AG04449 (cell line): ENCODE measurements at places on chromosomes 16 and 17.

- no peak for DNase-seq
These were observed 8.8 kb upstream of the TMEM238L start for GRCh38 chr17:10812674-10813073.

GRCh38 chr16:57578521-57579360 lies 36.3 kb downstream of the ADGRG5 start:
- no peak for DNase-seq

DNA sequence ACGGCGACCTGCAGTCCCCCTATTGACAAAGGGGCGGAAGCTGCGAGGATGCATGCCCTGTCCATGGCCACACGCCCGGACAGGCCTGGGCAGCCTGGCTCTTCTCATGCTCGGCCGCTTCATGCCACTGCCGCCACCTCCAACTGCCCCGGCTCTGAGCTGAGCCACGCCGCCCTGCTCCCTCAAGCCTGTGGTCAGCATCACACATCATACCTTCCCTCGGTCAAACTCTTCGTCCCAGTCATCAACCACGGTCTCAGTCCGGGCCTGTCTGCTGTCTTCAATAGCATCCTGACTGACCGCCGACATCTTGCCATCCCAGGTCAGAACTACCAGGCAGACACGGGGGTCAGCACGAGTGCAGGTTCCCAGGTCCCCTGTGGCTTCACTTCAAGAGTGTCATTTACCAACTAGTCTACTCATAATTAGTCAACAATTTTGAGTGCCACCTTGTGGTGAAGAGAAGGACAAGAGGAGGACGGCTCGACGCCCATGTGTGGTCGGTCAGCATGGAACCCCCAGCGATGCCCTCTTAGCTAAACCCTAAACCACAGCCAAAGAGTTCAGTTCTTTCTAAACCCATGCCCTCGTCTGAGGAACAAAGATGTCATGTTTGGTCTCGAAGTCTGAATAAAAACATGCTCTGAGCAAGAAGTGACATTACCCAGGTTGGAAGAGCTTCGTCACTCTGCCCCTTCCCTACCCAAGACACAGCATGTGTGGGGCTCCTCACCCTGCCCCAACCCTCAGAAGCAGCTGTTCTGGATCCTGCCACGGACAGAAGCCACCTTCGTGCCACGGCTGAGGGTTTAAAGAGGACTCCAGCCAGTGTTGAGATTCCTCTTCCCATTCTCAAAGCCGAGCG lies 16.9 kb upstream of the CYTH1 start:
- DNase-seq, result no peak

- no peak for DNase-seq
These were observed 102.5 kb downstream of the MRM1 start for GRCh38 chr17:36703860-36704266.

DNA sequence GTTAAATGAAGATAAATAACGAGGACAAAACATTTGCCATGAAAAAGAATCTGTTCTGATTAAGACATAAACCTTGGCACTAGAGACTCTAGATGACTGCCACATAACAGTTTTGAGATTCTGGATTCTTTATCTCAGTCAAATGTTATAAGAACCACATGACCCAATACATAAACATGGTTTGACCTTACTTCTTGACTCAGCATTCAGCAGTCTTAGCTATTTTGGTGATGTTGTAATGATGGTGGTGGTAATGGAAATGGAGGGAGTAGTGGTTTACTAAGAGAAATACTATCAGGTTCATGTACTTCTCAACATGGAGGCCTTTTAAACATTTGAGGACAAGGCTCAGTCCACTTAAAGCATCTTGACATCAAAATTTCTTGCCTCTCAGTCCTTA lies 925.4 kb downstream of the CDH11 start:
- DNase-seq, result peak; percentile 29

DNA sequence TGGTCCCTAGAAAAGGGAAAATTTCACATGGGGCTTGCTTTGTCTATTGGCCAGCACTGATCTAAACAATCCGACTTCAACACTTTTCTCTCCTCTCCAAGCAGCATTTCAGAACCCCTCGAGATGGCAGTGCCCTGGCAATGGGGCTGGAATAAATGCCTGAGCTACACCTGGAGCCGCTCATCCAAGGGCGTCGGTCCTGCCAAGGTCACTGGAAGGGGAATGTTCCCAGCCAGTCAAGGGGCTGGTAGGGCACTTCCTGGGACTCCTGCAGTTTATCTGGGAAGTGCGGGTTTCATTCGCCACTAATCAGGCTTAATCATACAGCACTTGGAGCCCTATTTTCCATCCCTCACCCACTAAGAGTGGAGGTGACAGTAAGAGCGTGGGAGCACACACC lies 17.1 kb downstream of the MEAK7 start:
- DNase-seq, result no peak

- DNase-seq, result no peak
These were observed 3.2 kb downstream of the CCR7 start for GRCh38 chr17:40561871-40562611.

DNA sequence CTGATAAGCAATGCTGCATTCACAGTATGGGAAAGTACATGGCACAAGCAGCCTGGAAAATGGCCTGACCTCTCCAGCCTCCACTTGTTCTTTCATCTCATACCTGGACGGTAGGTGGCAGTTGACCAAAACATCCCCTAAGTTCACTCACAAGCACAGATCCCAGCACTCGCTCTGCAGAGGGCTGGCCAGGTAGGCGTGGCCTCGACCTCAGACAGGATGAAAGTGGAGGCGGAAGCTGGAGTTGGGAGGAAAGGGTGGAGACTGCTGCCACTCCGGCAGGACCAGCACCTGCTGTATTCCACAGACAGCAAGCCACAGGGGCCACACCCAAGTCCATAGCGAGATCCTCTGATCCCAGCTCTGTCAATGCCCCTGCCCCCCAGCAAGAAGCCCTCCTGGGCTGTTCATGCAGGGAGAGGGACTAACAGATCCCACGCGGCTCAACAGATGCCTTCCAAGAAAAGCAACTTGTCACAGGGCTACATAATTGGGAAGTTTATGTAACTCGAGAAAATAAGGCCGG lies 31.3 kb downstream of the ZCCHC14 start:
- no peak for DNase-seq

DNA sequence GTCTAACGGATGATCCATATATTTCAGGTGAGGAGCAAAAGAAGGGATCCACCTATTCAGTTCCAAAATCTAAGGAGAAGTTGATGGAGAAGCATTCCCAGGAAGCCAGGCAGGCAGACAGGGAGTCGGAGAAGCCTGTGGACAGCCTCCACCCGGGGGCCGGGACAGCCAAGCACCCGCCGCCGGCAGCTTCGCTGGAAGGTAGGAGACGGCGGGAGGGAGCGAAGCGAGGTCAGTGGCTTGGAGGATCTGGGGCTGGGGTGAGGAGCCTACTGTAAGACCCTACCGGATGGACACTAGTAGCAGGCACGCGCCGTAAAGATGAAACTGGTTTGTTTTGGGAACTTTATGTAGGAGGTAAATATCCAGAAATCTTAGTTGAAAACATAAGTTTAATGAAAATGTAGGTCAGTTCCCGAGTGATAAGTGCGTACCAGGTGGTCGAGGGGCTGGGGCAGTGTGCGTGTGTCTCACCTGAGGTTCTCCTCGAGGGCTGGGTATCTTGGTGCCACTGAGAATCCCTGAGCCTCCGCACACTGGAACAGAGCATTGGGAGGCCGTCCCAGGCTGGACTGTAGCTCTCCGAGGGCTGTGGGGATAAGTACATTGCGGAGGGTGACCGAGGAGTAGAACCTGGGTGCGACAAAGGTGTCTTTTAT lies 714 bp downstream of the SPATA33 start:
- no peak for DNase-seq

DNA sequence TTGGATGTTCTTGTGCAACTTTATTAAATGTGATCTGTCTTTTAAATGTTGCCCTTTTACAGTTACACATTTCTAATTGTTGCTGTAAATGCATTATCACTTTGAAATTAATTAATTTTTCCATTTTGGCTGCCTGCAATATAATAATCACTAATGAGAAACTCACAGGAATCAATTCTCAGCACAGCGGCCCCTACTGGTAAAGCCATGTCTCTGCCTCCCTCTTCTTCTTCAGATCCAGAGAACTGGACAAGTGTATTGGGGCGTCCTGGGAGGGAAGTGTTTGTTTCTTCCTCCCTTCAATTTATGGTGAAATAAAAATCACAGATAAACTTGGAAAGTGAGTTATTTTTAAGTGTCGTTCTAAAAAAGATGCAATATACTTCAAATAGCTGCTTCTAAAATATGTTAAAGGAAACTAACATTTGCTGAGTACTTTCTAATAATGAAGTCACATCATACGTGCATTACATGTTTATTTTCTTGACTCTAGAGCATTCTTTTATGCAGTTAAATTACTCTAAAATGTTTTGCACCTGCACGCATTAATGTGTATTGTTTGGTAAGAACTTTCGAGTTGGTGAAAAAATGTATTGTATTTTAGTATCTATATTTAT lies 338.0 kb downstream of the WWOX start:
- DNase-seq, result no peak

DNA sequence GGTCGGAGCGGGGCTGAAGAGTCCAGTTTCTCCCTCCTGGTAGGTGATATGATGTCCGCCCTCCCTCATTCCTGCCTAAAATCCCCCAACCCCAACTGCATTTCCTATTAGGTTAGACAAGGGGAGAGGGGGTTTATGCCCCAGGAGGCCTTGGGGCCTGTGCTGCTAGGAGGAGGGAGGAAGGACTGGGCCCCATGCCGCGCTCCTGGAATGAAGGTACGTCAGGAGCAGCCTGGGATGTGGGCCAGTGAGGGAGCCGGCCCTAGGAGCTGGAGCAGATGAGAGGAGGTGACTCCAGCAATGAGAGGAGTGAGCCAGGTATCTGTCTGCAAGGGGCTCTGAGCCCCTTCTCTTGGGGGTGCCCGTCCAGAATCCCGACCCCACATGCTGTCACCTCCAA lies 46.9 kb upstream of the CDC42EP4 start:
- DNase-seq, result no peak

GRCh38 chr17:2244545-2245525 lies 58.8 kb downstream of the SMG6 start:
- no peak for DNase-seq
